Eye (tissue), 1 donor: ENCODE measurements at places on chromosomes 12 and 14.

- DNase-seq: no peak
Observed at GRCh38 chr14:36174767-36175424, 1.6 kb downstream of the PTCSC3 start.

DNA sequence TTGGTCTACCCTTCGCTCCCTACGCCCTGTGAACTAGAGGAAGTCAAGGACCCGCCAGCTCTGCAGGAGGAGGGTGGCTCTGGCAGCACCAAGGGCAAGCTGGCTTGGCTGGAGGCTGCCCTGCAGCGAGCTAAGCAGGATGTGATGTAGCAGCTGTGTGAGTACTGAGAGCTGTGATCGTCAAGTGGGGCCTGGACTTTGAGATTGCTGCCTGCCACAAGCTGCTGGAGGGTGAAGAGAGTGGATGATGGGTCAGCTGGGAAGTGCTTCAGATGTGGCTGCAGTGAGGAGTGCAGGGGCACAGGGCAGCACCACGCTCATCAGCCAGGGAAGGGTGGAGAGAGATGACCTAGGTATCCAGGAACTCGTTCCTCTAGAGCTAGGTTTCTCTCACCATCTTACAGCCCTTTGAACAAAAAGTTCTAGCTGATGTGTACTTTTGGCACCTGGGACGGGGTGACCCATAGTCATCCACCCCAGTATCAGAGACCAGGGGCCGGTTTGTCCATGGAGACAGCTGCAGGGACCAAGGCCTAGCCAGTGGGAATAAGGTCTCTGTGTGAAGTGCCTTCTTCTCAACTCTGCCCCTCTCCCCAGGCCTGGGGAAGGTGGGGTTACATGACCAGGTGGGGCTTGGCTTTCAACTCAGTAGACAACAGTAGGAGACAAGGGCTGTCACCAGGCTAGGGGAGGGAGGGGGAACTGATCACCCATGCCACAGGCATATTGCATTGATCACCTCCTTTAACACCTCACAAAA, 3.2 kb downstream of the KRT86 start:
- no peak for DNase-seq

DNA sequence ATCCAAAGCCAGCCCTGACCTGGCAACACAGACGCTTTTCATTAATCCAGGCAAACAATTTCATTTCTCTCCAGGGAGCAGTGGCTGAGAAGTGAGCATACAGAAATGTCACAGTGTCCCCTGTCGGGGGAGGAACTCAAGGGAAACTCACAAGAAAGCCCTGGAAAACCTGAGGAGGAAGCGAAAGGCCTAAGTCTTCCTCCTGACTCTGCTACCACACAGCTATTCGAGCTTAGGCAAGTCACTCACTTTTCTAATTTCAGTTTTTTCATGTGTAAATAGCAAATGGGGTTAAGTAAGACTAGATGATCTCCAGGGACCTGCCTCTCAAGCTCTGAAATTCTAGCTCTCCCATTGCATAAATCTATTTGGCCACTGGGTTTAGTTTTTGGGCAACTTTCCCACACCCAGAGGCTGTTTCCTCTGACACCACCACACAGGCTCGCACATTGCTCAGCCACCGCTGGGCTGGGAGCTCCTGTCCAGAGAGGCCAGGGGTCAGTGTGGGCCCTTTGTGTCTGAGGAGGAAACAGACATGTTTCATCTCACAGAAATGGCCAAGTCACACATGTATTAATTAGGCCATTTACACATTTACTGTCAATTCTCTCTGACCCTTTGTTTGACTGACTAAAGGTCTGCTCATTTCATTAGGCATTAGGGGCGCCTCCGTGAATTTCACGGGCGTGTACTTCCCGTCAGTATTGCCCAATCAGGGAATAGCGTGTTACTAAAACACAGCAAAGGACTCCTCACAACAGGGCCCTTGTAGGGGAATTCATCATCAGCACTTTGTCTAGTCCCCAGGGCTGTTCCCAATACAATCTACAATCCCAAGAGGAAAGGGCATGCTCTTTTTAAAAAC, 9.8 kb upstream of the PNMA1 start:
- peak; percentile 66 for DNase-seq

GRCh38 chr14:77310026-77310425, 10.7 kb downstream of the POMT2 start:
- no peak for DNase-seq

GRCh38 chr12:39173726-39174125, 268.3 kb upstream of the CPNE8 start:
- DNase-seq: no peak
